ENCODE measurements at places on chromosomes 3 and 15.

GRCh38 chr15:91880373-91880772 is 26.9 kb downstream of the SLCO3A1 start:
- DNase-seq, result no peak

DNA sequence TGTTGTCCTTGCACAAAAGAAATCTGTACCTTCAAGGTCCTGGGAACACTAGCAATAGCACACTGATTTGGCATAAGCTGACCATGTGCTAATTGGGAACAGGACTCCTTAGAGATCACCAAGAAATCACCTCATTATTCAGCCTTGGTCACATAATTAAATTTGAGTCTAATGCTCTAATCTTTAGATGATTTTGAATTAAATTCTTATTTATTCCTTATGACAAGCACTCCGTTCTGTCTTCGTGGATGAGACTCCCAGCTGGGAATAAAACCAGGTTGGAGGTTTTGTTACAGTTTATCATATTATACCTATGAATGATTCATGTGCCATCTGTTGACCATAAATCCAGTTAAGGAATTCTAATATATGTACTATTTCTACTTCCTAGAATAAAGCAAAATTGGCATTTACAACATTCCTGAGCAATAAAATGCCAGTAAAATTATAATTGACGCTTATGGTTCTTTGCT is 162.2 kb downstream of the MYRIP start:
- DNase-seq, result no peak

GRCh38 chr15:98647026-98647773 is 1.1 kb upstream of the IGF1R start:
- peak; percentile 49 for DNase-seq

DNA sequence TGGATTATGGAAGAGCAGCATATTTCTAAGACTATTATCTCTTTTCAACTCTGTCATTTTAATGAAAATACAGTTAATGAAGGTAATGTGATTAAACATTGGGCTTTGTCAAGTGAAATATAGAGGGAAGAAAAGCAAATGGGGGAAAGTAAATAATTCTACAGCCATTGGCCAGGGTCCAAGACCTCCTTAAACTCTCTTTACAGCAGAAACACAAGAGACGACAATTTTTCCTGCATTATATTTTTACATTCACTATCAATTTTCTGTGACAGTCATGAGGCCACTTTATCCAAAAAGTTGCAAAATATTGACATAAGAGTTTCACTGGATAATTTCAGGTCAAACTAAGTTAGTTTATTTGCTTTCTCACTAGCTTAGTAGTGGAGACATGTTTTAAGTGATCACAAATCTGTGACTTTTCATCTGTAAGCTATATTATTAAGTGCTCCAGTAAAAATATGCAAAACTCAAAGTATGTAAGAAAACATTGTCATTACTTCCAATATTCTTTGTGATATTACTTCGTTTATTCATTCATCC is 385.9 kb upstream of the DPH6 start:
- DNase-seq, result no peak

DNA sequence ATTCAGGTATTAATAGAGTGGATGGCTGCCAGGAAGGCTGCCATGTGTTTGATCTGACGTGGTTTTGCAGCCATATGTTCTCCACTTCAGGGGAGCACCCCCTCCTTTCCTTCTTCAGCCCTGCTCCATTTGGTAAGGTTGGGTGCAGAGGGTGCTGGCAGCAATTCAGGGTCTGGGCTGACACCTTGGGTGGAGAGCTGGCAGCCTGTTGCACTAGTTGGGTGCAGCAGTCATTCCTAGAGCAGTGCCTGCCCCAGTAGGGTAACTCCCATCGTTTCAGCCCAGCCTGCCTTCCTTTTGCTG is 1.5 kb downstream of the TYRO3 start:
- DNase-seq, result no peak

DNA sequence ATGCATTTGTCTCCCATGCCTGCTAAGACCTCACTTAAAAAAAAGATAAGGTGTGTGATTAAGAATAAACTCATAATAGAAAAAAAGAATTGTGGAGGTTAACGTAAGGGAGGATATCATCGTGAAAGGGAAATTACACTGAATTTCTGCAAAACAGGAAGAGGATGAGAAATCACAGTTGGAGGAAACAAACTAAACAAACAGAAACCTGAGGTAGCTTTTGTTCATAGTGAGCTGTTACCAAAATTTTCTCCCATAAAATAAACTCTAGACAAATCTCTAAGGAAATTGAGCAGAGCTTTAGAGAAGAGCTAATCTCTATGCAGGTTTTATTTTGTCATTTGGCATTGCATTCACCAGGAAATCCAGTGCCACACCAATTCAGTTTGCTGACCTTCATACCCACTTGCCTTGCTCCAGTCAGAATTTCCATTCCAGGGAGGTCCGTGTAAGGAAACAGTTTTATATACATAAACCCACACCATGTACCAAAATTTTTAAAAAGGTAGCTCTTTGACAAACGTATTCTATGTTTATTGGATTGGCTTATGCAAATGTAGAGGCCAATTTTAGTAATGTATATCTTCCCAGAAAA is 231.2 kb downstream of the MBNL1 start:
- no peak for DNase-seq

DNA sequence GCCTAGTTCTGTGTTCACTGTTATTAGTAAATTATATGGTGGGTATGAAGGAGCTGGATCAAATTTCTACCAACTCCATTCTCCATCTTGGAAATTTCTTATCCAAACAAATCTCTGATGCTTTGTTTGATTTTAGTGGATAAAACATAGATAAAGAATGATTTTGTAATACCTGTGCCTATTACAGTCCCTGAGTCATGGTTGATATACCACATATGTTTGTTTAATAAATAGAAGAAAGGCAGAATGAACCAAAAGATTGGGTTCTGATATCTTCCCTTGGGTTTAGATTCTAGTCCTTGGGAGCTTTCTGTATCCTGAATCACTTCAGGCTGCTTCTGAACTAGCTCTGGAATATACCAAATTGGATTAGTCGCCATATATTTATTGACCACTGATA is 203.6 kb downstream of the PDCD6IP start:
- DNase-seq, result no peak

- no peak for DNase-seq
These were observed 46.4 kb downstream of the ZNF106 start for GRCh38 chr15:42444415-42445063.

- DNase-seq, result no peak
These were observed 173.7 kb upstream of the CRBN start for GRCh38 chr3:3353153-3353552.

DNA sequence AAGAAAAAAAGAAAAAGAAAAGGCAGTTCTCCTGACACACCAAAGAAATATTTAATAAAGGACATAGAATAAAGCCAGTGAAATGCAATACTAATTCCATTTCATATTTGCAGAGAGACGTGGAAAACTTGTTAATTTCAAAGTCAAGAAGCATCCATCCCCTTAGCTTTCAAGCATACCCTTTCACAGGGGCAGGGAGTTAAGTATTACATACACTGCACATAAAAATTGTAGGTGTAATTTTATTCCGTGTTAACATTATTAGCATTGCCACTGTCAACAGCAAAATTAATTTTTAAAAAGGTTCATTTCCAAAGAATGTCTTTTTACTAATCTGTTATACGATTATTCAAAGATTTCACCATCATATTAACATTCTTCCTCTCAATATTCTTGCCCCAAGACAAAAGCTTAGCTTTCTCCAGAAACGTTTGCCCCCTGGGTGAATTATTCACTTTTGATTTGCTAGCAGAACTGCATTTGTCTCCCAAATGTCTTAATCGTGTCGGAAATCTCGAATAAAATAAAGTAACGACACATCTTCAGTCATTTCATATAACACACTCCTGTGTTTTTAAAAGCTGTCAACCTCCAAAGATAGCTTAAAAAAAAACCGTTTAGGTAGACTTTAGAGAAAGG is 517.9 kb downstream of the MECOM start:
- DNase-seq, result no peak

- DNase-seq, result no peak
These were observed 170.7 kb downstream of the UBE3A start for GRCh38 chr15:25268166-25268565.

DNA sequence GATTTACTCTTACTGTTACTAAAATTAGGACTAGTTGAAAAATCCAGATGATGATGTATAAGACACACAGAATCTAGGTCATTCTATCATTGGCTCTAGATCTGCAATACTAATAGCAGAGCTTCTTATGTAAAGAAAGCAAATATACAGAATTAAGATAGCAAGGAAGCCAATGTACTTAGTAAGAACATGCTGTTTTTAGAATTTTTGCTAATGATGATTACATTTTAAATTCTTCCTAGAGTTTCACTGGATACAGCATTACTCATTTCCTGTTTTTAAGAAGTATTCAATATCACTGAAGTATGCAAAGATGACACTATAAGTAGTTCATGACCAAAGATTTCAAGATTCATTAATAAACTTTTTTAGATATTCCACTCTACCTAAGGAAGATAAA is 60.7 kb downstream of the CFAP20DC start:
- no peak for DNase-seq

GRCh38 chr3:196273655-196274054 is 13.9 kb downstream of the PCYT1A start:
- DNase-seq, result no peak

GRCh38 chr15:51982770-51983103 is 11.2 kb upstream of the LEO1 start:
- no peak for DNase-seq

DNA sequence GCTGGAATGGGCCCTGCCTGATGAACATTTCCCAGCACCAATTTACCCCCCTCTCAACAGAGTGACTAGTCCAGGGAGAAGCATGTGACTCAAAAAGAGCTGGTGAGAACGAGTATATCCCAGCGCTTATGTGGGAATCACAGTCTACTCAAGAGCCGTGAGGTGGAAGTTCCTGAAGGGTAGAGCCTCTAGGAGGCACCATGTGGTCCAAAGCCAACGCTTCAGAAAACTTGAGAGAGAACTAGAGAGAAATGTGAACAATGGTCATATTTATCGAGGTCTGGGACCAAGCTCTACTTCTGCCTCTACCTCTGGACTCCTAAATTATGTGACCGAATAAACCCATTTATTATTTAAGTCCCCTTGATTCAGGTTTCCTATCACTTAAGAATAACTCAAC is 111.0 kb upstream of the RAP2B start:
- DNase-seq, result no peak

- DNase-seq, result no peak
These were observed 63.2 kb downstream of the XXYLT1 start for GRCh38 chr3:195207731-195208130.
